ENCODE measurements at places on chromosomes 7 and 10.

GRCh38 chr10:88735661-88736060 is 24.2 kb upstream of the LIPN start:
- no peak for DNase-seq

GRCh38 chr10:46542567-46543465 is 13.6 kb downstream of the GPRIN2 start:
- peak; percentile 12 for DNase-seq

GRCh38 chr7:123871998-123872867 is 27.3 kb downstream of the HYAL4 start:
- DNase-seq: no peak

GRCh38 chr7:55570939-55571338 is 1.4 kb downstream of the VOPP1 start:
- no peak for DNase-seq

Data from activated B cell treated with CpG ODN at 0.5 μM for 24 hours (primary cell).